Effector memory CD4-positive, alpha-beta T cell (primary cell): ENCODE measurements at places on chromosomes 4 and X.

DNA sequence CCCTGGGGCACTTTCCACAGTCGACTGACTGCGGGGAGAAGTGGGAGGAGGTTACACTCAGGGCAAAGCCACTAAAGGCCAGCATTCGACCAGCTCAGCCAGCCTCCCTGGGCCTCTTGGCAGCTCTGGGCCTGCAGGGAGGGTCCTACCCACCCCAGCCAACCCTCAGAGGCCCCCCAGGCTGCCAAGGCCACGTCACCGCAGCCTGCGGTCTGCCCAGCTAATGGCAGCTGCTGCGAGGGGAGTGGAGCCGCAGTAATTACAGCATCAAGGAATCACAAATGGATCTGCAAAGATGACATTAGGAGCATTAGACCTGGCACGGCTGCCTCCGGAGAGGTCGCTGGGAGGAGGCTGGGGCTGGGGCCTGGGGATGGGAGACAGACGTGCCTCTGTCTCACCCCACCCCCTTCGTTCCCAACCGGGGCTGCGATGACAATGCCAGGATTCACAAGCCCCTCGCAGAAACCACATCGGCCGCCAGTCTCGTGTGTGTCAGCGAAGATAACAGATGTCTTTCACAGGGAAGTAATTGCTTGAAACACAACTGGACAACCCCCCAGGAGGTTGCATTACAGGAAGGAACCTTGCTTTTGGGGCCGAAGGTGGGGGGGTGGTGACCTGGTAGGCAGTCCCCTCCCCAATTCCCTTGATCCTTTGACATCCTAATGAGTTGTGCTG lies 367.6 kb downstream of the BCOR start:
- no peak for DNase-seq

DNA sequence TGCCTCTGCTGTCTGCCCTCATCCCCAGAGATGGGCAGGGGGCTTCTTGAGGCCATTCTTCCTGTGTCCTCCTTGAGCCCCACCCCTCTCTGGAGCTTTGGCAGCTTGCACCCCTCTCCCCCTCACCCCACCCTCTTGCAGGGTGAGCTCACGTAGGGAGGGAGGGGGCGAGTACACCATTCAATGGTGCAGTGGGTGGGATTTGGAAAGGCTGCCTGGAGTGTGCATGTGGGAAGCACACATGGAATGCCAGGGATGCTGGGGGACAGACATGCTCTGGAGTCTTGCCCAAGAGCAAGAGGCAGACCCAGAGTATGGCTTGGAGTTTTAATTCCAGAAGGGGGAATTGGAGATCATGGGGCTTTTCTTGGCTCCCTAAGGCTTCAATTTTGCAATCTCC lies 5.6 kb downstream of the PAK3 start:
- DNase-seq: no peak

DNA sequence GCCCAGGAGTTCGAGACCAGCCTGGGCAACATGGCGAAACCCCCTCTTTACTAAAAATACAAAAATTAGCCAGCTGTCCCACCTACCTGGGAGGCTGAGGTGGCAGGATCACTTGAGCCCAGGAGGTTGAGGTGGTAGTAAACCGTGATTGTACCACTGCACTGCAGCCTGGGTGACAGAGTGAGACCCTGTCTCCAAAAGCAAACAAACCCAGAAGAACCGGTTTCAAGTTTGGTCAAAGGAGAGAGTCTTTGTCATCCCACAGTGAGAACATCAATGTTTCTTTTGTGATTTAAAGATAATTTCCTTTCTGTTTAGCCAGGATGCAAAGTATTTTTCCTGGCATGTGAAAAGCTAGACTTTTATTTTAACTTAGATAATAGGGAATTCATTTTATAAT lies 26.7 kb downstream of the PDK3 start:
- DNase-seq: no peak

GRCh38 chrX:149961572-149961971 lies 23.3 kb upstream of the EOLA2 start:
- no peak for DNase-seq

DNA sequence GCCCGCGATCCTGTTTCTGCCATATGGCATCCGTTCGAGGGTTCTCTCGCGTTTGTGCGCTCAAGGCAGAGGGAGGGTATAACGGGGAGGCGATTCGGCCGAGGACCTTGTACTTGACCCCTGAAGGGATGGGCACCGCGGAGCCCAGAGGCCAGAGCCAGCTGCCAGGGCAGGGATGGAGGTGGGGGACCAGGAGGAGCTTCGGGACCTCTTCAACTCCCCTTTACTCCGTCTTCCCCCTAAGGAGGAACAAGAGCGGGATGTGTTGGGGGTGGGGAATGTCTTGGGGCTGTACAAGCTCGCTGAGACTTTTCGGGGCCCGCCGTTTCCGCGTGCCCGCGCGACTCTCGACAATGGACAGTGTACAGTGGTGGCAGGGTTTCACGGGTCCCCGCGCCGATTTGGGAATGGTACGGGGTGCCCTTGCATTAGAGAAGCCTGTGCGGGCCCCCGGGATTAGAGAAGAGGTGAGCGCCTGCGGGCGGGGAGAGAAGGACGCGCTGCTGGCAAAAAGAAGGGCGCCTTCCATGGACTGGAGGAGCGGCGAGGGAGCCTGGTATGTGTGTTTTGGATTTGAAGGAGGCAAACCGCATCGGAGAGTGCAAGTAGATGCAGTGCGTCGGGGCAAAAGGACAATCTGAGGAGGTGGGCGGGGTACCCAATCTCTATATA lies 760 bp downstream of the UGT8 start:
- no peak for DNase-seq

DNA sequence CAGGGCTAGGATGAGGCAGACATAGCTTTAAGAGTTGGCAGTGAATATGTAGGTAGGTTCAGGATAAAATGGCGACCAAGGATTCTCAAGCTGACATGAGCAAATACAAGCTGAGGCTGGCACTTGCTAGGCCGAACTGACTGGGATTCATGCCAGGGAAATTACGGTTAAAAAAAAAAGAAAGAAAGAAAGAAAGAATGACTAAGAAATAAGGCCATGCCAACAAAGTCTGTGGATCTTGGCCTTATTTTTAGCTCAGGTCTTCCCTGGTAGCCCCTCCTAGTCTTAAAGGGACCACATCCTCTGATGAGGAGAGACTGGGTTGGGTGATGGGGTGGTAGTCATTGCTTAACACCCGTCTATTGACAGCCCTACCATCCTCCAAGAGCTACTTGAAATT lies 64.4 kb upstream of the KLHL13 start:
- DNase-seq: no peak

DNA sequence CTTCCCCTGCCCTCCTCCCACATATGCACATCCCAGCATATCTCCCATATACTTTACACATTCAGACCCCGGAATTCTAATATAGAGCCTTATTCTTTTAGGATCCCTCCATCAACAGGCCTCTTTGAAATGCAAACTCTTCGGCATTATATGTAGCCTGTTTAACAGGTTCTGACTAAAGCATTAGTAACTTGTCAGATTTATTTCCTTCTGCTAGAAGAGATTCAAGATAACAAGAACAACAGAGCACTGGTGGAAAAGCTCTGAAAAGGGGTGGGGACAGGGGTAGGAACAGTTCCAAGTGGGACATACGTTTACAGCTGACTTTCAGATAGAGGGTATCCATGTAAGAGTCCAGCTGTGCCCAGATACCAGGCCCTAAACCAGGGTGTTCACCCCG lies 31.7 kb upstream of the PRPS1 start:
- DNase-seq: no peak

- no peak for DNase-seq
Measured at GRCh38 chr4:19346636-19347035, 905.1 kb upstream of the SLIT2 start.

- no peak for DNase-seq
Measured at GRCh38 chr4:68011684-68012083, 48.4 kb upstream of the TMPRSS11A start.

GRCh38 chr4:88398381-88398780 lies 19.7 kb downstream of the HERC6 start:
- DNase-seq: no peak

DNA sequence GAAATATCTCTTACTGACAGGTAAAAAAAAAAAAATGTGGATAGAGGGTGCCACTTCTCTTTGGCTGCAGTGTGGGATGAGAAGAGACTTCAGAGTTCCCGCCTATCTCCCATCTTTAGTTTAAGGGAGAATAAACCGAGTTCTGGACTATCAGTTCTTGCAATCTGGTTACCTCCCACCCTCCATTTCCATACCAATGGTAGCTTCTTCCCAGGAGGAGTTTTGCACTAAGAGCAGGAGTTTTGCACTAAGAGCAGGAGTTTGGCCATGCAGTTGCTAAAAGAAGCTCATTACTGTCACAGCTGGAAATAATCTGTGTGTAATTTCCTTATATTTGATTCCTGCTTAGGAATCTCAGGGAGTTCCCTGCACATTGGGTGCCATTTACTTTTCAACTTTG lies 10.8 kb upstream of the GUCY1B1 start:
- no peak for DNase-seq

- DNase-seq: no peak
Measured at GRCh38 chr4:69066945-69067344, 29.3 kb upstream of the UGT2B7 start.

DNA sequence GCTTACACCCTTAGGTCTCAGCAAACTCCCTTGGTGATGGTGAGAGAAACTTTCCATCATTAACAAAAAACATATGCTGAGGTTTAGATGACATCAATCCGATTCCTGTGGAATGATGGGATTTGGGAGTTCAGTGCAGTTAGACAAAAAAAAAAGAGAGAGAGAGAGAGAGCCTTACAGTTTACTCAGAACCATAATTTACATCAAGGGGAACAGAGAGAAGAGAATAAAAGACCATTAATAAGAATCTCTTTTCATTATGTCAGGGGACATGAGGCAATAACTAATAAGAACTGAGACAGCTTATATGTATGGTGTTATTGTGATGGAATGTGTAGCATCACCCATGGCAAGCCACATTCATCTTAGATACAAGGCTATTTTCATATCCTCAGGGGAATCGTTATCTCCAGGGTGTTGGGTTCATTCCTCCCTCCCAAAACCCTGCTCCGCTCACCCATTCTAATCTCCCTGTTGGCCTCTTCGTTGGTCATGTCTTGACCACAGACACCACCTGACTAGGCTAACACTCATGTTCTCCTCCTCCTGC lies 175.7 kb upstream of the MXRA5 start:
- DNase-seq: no peak

DNA sequence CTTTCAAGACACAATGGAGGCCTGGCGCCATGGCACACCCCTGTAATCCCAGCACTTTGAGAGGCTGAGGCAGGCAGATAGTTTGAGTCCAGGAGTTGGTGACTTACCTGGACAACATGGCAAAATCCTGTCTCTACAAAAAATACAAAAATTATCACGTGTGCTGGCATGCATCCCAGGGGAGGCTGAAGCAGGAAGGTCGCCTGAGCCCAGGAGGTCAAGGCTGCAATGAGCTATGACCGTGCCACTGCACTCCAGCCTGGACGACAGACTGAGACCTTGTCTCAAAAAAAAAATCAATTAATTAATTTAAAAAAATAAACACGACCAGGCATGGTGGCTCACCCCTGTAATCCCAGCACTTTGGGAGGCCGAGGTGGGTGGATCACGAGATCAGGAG lies 2.0 kb upstream of the CTPS2 start:
- no peak for DNase-seq

GRCh38 chrX:21741869-21742701 lies 15.8 kb downstream of the SMPX start:
- no peak for DNase-seq
